ENCODE measurements at places on chromosomes 5 and 9.
A peak's percentile ranks its signal among the peaks of the same experiment; 100 is the strongest.

DNA sequence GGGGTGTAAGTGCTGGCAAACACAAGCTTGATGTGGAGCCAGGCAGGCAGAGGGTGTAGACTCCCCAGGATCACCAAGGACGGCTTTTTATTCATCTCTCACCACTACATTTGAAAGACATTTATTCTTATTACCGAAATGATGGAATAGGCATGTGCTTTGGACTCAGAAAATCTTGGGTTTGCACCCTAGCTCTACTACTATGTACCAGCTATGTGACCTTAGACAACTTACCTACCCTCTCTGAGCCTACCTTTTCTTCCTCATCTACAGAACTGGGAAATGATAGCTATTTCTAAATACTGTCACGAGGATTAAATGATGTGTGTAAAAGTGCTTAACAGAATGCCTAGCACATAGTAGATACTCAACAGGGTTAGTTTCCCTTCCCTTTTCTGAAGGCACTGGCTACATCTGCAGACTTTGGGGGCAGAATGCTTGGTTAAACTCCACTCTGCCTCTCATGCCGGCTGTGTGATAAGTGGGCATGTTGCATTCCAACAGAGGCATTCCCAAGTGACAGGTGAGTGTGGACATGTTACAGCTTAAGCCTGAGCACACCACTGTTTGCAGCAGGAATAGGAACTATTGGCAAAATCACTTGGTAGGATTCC, 94.8 kb downstream of the SLC1A3 start:
- DNase-seq, result no peak

DNA sequence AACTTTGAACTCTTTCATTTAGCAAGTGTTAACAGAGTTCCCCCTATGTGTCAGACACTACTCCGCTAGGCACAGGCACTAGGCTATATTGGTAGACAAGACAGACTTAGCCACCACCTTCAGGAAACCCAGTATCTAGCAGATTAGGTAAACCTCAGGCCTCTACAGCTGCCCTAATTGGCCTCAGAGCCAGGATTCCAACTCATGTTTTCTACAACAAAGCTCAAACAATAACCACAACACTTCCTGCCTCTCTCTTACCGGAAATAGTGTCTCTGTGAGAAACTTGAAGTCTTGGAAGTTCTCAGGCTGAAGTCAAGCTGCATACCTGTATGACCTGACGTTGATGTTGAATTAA, 116.6 kb upstream of the SLC44A1 start:
- no peak for DNase-seq

- DNase-seq, result no peak
Observed at GRCh38 chr5:58675341-58675740, 92.5 kb downstream of the RAB3C start.

DNA sequence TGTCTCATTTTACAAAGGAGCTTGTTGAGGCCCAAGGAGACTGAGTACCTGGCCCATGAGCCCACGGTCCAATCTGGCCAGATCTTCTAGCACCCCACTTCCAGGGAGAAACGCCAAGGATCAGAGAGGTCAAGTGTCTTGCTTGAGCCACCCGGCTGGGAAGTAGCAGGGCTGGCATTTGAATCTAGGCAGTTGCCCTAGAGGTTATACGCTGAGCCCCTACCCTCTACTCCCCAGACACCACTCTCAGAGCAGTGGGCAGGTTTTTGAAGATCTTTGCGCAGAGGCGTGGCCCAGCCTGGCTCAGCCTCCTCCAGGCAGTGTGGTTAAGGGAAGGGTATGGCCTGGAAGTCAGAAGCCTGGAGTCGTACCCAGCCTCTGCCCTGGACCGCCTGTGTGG, 5.8 kb upstream of the NUP214 start:
- no peak for DNase-seq

- no peak for DNase-seq
Observed at GRCh38 chr5:169641253-169641652, 4.2 kb downstream of the DOCK2 start.

DNA sequence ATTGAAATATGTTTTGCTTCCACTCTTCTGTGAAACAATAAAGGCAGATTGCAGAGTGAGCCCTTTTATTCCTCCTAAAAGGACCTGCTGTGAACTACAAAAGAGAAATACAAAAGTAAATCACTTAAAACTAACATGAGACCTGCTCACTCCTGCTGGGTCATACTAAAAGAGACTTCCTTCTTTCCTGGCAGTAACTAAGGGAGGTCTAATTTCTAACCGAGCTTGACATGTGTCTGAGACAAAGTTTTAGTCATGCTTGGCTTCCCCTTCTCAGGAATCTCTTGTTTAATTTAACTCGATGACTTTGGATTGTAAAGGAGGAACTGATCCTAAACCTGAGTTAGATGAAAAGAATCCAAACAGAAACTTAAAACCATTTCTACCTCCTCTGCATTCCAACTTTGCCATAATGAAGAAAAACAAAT, 86.4 kb upstream of the CDH6 start:
- DNase-seq, result peak; percentile 88
